Kidney tubule cell (primary cell): ENCODE measurements at places on chromosomes 1 and 21.

DNA sequence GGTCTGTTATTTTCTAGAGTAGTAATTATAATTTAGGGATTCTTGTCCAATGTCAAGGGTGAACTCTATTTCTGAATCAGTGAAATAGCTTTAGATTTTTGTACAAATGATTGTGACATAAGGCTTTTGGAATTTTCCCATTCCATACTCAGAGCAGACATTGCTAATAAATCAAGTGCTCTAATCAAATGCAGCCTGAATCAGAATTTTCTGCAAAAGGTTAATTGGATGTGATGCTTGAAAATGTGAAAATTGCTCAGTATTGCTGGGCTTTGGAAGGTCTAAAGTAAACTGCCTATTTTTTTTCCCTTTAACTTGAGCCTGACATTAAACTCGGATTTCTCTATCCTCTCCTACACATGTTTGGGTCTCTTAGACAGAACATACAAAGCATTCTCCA lies 23.2 kb downstream of the SGIP1 start:
- DNase-seq, result no peak

- DNase-seq, result no peak
Measured at GRCh38 chr1:160862203-160863060, at the start of gene CD244. Gene CD244, minus strand, starts transcription at chr1:160862887. Its CDS starts 210 bp downstream, at chr1:160862677.

DNA sequence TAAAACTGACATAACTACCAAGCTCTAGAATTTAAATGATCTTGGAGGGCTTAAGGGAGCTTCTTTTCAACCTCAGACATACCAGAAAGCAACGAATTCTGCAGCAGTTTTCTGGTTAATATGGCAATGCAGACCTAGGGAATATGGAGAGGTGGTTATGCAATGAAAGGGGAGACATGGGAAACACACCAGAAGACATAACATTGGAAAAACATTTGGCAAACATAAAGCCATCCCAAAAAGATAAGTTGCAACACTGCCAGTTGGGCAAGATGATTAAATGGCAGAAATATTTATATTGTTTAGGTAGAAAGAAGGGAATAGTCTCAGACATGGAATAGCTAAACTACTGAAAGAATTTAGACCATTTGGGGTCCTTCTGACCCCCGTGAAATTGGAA lies 104.5 kb downstream of the KCNJ6 start:
- no peak for DNase-seq

GRCh38 chr1:216627252-216627651 lies 96.0 kb downstream of the ESRRG start:
- DNase-seq, result no peak

- no peak for DNase-seq
Measured at GRCh38 chr21:37445228-37445627, 78.7 kb downstream of the DYRK1A start.

- peak; percentile 29 for DNase-seq
Measured at GRCh38 chr1:206505702-206506355, 1.5 kb upstream of the RASSF5 start.

DNA sequence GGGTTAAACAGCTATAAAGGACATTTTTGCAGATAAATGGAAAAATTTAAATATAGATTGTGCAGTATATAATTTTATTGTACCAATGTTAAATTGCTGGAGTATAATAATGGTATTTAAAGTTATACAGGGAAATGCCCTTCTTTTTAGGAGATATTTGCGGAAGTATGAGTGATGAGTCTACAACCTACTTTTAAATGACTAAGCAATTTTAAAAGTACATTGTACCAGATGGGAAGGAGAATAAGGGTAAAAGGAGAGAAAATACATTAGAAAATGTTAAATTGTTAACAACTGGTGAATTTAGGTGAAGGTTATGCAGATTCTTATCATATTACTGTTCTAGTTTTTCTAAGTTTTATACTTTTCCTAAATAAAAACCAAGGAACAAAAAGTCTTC lies 91.8 kb downstream of the ZZZ3 start:
- DNase-seq, result no peak

DNA sequence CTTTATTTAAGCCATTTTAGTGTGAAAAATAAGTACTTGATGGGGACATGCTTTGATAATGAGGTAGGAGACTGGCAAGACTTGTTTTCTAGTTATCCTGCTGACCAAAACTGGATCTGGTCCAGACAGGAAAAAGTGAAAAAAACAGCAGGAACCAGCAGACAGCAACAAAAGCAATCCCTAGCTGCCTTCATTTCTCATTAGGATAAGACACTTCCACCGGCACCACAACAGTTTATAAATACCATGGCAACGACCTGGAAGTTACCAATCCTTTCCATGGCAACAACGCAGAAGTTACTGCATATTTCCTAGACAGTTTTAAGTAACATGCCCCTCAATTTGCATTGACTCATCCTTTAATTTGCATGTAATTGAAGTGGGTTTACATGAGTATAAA lies 993.8 kb upstream of the NCAM2 start:
- no peak for DNase-seq

- DNase-seq, result no peak
Measured at GRCh38 chr21:33205476-33205875, 24.3 kb upstream of the IFNAR2 start.

DNA sequence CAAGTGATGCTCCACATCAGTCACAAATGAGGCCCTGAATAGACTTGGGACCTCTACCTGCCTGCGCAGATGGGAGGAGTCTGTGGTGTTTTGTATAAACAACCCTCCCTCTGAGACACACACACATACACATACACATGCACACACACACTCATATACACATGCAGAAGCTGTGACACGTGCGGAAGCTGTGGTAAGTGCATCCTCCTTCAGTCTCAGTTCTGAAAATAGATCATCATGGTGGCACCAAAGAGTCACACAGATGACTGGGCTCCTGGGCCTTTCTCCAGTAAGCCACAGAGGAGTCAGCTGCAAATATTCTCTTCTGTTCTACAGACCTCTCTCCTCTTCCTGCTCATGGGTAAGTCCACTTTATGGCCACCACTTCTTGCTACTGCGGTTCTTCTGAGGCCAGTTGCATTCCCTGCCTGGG lies at the start of gene LY9:
TSS of gene LY9 (plus strand) at position 224 of the 433 bp plus-strand sequence. CDS start at position 238, 14 bp downstream.
- no peak for DNase-seq

DNA sequence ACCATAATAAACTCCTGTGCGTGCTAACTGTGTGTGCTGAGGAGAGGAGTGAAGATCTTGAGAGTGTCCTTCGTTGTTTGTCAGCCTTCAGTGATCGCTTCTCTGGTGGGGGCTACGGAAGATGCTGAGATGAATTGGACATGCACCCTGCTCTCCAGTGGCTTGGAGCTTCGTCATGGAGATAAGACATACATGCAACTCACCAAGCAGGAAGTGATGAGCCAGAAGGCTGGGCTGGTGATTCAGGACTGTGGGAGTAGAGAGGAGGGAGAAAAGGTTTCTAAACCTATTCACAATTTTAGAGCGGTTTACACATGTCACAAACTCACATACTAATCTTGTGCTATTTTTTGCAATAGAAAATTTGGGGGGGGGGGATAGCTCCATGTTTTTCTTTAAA lies 128.9 kb upstream of the ADAR start:
- DNase-seq, result peak; percentile 78

- DNase-seq, result no peak
Measured at GRCh38 chr1:43958351-43959255, 11.2 kb upstream of the DPH2 start.

DNA sequence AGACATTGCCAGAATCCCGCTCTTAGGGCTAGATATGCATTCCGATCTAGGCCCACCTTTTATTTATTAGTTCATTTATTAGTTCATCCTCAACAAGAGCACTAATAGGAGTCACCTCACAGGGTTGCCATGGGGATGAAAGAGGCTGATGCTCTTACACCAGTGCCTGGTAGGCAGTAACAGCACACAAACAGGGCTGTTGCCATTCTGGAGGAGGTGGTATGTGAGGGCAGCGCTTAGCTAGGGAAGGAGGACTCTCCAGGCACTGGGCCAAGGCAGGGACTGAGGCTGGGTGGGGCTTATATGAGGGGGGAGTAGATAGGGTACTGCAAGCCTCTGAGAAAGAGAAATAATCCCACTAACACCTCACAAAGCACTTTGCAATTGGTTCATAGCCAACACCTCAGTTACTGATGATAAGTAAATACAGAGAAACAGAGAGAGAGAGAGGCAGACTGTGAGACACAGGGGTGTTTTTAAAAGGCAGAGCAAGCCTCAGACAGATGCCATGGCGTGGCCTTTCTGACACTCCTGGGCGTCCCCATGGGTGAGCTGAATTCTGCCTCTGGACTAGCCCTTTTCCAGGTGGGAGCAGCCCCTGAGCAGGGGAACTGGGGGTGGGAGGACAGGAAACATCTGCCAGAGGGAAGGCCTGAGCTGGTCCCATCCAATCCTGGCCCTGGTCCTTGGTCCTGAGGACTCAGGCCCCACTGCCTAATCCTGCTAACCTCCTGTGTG lies 5.9 kb downstream of the FCGR2A start:
- DNase-seq, result no peak

- no peak for DNase-seq
Measured at GRCh38 chr1:207863893-207864535, 46.9 kb downstream of the CD34 start.

GRCh38 chr1:221794079-221794670 lies 52.3 kb upstream of the DUSP10 start:
- peak; percentile 95 for DNase-seq

DNA sequence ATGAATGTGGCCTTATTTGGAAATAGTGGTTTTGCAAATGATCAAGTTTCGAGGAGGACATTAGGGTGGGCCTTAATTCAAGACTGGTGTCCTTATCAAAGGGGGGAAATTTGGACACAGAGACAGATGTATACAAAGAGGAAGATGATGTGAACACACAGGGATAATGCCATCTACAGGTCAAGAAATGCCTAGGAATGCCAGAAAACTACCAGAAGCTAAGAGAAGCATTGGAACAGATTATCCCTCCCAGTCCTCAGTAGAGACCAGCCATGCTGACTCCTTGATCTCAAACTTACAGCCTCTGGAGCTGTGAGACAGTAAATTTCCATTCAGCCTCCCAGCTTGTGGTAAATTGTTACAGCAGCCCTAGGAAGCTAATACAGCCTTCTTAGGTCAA lies 151.4 kb downstream of the PTGER3 start:
- DNase-seq, result no peak

DNA sequence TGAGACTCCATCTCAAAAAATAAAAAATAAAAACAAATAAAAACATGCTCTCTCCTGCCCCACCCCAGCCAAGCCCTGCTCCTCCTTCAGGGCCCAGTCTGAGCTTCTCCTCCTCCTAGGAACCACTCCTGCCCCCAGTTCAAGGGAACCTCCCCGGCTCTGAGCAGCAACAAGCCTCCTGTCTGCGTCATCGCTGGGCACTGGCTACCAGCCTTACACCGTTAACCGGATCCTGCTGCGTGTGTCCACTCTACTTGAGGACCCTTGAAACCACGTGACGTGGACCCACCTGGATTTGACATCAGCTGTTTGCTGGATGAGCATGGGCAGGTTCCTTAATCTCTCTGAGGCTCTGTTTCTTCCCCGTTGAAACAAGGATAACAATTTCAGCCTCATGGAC lies 1.6 kb upstream of the TAS1R2 start:
- no peak for DNase-seq

DNA sequence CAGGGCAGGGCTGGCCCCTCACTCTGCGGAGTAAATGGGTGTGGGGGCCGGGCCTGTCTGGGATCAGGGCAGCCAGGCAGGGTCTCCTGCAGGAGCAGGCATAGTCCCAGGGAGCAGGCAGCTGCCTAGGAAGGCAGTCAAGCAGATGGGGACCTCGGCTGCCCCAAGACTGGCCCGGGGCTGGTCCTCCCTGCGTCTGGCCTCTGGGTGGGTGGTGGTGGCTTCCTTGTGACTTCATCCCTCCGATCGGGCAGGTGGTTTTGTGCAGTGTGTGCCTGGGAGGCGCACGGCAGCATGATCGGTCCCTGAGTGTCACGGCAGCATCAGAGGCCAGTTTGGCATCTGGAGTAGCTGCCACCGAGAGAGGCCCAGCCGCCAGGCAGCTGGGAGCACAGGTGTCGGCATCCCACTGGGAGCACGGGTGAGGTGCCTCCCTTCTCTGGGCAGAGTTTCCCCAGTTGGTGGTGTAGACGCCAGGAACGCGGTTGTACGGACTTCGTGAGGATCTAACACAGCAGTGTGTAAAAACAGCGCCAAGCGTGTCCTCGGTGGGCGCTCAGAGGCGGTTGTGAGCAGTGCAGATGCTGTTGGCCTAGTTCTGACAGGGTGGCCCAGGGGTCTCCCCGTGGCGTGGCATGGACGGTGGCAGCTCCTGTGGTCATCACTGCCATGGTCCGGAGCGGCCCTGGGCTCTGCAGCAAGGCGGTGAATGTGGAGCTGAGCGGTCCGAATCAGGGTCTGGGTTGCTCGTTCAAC lies 45.9 kb downstream of the PRKCZ start:
- no peak for DNase-seq

- no peak for DNase-seq
Measured at GRCh38 chr1:27603309-27603680, 649 bp downstream of the AHDC1 start.

- peak; percentile 9 for DNase-seq
Measured at GRCh38 chr1:206891412-206891811, 5.8 kb upstream of the IL24 start.

- DNase-seq, result no peak
Measured at GRCh38 chr1:1366699-1367066, 8.3 kb downstream of the AURKAIP1 start.

DNA sequence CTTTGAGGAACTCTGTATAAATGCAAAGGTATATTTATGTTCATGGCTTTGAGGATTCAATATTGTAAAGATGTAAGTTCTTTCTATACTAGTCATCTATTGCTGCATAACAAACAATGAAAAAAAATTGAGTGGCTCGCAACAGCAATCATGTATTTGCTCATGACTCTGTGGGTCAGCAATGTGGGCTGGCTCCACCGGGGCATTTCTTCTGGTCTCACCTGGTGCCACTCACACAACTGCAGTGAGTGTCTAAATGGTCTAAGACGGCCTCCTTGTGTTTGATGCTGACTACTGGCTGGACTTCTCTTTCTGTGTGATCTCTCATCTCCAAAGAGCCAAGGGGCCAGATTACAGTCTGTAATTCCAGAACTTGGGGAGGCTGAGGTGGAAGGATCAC lies 45.1 kb upstream of the EXO1 start:
- peak; percentile 13 for DNase-seq
